ENCODE measurements at places on chromosomes 4 and X. TPM values are rescaled to one million over a fixed set of nuclear protein-coding genes. Genes with fewer than 3 reads are reported as not detected.

IL13RA2 gene
- not detected for total RNA-seq

DNA sequence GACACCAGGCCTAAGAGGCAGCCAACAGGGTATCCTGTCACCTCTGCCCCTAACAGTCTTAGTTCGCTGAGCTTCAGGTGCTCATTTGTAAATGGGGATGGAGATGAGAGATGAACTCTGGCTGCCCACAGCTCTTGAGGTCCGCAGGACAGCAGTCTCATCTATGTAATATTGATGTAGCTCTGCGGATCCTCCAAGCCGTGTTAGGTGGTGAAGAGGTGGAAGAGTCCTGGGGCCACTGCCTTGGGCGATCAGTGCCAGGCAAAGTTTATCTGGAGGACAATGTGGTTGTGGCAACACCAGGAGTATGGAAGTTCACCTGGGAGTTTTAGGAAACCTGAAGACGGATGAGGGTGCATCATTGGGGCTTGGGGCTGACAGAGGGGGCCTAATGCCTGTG lies 13.4 kb downstream of the TRO start:
- DNase-seq = no peak

GRCh38 chr4:155789391-155789790 lies 30.6 kb downstream of the GUCY1B1 start:
- DNase-seq = no peak

ARHGAP36 gene
- total RNA-seq = 0.32 TPM

DNA sequence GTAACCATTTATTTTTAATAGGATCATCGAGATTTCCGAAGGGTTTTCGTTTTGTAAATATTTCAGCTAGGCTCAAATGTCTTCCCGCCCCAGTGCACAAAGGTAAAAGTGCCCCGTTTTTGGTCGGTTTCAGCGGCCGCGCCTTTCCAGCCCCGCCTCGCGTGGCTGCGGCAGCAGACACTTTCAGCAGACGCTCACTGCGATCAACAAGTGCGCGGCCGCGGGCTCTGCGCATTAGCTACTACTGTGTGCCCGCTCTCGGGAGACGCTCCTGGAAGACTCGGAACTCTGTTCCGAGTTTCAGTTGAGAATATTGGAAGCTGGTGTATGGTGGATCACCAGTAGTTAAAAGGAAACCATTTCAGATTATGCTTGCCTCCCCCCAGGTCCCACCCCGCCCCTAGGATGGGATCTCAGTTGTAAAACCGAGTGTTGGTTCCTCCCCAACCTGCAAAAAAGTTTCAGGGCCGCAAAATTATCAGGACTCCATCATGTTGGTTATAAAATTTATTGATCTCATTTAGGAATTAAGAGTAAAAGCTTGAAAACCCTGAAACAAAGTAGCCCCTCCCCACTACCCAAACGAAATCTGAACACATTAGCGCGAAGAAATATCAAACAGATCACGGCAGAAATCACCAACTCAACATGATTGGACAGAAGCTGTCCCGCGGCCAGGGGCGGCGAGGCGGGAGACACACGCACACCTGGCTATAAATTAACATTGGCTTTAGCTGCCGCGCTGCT lies 2.2 kb downstream of the SOX3 start:
- DNase-seq = no peak

DNA sequence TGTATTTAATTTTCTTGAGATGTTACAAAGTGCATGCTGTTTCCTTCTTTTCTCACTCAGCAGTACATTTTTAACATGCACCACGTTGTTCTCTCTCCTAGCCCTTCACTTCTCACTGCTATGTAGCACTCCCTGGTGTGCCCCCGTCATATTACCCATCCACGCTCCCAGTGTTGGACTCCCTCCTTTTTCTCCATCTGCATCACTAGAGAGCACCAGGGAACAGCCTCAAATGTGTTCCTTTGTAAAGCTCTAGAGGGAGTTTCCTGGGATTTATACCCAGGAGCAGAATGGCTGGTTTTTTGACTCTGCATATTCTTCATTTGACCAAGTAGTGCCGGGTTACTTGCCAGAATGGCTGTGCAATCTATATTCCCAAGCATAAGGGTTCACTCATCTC lies 240.3 kb upstream of the ANXA3 start:
- no peak for DNase-seq

DNA sequence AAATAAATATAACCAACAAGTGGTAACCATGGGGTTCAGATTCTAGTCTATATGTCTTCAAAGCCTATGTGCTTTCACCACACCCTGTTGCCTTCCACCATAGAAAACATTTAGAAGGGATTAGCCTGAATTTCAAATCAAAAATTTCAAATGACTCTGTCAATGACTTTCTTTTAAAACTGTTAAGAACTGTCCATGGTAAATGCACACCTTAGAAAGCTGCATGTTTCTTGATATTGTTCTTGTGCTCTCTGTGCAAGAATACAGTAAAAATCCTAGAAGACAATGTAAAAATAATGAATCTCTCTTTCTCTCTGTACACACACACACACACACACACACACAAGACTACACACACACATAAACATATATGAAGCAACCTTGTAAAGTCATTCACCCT lies 74.6 kb upstream of the EXOC1L start:
- no peak for DNase-seq

MAGED4 gene
- 14.9 TPM for total RNA-seq

- DNase-seq = no peak
Measured at GRCh38 chrX:71989768-71990426, 79.3 kb downstream of the NHSL2 start.

- no peak for DNase-seq
Measured at GRCh38 chr4:107255596-107255995, 219.5 kb upstream of the DKK2 start.

- DNase-seq = no peak
Measured at GRCh38 chr4:150108691-150109090, 30.4 kb downstream of the DCLK2 start.

DNA sequence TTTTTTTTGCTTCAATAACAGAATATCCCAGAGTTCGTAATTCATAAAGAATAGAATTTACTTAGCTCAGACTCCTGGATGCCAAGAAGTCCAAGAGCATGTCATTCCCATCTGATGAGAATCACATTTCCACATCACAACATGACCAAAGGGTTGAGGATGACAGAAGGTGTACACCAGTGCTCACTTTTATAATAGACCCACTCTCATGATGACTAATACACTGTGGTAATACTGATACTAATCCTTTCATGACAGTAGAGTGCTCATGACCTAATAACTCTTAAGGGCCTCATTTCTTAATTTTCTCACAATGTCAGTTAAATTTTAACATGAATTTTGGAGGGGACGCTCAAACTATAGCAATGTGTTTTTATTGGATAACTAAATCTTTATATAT lies 69.2 kb downstream of the ZNF732 start:
- DNase-seq = no peak

- no peak for DNase-seq
Measured at GRCh38 chr4:14958436-14958835, 43.8 kb upstream of the CPEB2 start.

DNA sequence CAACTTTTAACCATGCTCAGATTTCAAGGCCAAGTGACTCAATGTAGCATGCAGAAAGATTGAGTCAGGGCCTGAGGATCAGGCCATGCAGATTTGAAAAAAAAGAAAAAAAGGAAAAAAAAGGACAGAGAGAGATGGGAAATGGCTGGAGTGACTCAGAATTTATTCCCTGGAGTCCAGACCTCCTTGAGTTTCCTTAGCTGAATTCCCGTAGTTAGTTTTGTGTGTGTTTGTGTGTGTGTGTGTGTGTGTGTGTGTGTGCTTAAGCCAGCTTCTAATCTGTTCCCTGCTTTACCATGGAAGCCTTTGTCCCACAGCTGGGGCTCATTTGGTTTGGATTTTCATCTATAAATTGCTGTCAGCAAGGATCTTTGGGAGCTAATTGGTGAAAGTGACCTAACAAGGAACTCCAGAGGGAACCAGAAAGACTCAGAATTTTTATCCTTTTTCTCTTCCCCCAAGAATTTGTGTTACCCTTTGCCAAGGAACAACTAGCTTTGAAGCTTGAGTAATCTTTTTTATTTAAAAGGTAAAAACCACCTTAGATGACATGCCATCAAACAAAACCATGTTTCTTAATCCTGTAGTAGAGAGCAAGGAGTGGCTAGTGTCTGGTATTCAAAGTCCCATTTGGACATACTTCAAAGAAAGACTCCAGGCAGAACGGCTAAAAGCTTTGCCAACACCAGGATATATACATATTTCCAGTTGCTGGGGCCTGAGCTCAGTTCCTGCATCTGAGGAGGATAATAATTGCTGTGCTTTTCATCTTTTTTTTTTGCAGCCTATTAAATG lies 109.0 kb upstream of the DDIT4L start:
- no peak for DNase-seq

- DNase-seq = no peak
Measured at GRCh38 chr4:24978291-24979075, 52.3 kb downstream of the LGI2 start.

- no peak for DNase-seq
Measured at GRCh38 chrX:118758511-118758910, 31.1 kb downstream of the IL13RA1 start.

DNA sequence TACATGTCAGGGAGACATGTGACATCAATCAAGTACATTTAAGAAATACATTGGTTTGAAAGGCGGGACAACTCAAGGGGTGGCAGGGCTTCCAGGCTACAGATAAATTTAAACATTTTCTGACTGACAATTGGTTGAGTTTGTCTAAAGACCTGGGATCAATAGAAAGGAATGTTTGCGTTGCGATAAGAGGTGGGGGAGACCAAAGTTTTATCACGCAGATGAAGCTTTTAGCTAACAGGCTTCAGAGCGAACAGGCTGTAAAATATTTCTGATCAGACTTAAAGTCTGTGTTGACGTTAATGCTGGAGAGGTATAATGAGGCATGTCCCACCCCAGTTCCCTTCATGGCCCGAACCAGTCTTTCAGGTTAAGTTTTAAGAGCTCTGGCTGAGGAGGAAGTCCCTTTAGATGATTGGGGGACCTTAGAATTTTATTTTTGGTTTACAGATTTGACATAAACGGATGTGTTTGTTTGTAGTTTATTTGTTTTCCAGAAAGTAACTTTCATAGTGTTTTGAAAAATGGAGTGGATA lies 346.7 kb upstream of the RASGEF1B start:
- DNase-seq = no peak

DNA sequence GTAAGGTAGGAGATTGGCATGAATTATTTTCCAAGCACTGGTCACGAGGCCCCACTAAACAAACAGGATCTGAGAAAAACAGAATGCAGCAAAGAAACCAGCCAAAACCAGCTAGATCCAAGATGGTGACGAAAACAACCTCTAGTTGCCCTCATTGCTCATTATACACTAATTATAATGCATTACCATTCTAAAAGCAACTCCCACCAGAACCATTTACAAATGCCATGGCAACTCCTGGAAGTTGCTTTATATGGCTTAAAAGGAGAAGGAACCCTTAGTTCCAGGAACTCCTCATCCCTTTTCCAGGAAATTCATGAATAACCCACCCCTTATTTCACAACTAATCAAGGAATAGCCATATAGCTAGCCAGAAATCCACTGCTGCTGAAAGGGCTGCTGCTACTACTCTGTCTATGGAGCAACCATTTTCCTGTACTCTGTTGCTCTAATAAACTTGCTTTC lies 69.3 kb downstream of the ABCB7 start:
- DNase-seq = no peak

ZIC3 gene
- total RNA-seq = not detected

GRCh38 chrX:39755143-39756032 lies 342.4 kb downstream of the BCOR start:
- peak; percentile 67 for DNase-seq

JAKMIP1 gene
- total RNA-seq = 0.88 TPM

F11 gene
- not detected for total RNA-seq

DNA sequence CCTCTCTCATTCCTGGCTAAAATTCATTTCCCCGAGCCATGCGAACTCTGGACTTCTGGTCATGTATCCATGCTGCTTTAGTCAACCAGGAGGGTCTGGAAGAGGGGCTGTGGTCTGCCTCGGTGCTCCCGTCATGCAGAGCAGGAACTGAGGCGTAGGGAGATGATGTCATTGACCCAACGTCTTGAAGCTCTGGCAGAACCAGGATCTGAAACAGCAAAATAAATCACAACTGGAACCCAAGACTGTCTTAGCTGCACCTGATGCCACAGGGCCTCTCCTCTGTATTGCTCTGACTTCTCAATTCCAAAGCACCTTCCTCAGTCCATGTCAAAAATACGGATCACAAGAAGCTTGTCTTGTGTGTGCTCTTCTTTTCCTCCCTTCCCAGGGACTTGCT lies 131.0 kb upstream of the LDB2 start:
- DNase-seq = no peak

ZCCHC12 gene
- total RNA-seq = not detected

GRCh38 chr4:132564920-132565319 lies 584.2 kb upstream of the PCDH10 start:
- DNase-seq = no peak

DNA sequence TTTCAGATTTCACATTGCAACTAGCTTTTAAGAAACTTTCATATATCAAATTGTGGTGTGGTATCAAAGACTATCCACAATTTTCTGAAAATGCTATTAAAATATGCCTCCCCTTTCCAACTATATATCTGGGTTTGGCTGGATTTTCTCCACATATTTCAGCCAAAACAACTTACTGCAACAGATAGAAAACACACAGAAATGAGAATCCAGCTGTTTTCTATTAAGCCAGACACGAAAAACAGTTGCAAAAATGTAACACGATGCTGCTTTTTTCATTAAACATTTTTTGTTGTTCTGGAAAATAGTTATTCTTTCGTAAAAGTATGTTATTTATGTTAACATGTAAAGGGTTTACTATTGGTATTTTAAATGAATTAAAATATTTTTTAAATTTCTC lies 33.1 kb downstream of the DCTD start:
- no peak for DNase-seq

GRCh38 chrX:135688137-135688536 lies 25.3 kb upstream of the CT45A1 start:
- no peak for DNase-seq

RASL11B gene
- not detected for total RNA-seq

MUC7 gene
- total RNA-seq = not detected

- no peak for DNase-seq
Measured at GRCh38 chrX:115147220-115147619, 42.0 kb upstream of the RBMXL3 start.

DNA sequence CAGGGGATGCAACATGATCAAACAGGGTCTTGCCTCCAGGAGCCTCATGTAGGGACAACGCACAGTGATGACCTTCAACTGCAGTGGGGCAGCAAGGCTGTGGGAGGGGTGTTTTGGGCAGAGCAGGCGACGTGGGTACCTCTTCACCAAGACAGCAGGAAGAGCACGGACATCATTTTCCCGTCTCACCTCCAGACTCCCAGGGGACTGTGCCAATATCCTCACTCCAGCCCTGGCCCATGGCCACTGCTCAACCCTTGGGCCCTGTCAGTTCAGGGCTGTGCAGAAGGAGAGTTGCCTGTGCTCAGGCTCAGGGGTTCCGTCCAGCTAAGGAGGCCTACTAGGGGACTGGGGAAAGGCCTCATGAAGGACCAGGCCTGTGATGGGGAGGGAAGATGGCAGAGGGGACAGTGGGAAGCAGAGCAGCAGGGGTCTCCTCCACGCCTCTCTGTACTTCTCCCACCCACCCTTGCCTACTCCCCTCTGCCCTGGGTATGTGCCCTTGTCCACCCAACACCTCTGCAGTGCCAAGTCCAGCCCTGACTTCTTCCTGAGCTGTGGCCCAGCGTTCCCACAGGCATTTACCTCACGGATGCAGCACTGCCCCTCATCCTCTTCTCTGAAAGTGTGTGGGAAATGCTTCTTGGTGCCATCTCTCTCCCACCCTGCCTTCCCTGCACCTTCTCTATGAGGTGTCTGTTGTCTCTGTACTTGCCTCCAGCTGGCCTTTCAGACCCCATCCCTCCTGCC lies 1.4 kb downstream of the IL9R start:
- no peak for DNase-seq

XK gene
- under 0.01 TPM for total RNA-seq
